Adrenal gland (tissue), 19 donors: ENCODE measurements at places on chromosomes 11 and 22. TPM values are rescaled to one million over a fixed set of nuclear protein-coding genes. Genes with fewer than 3 reads are reported as not detected.

The GUCY1A2 gene
- total RNA-seq, result 15.9 TPM

The OOSP2 gene
- total RNA-seq, result not detected

DNA sequence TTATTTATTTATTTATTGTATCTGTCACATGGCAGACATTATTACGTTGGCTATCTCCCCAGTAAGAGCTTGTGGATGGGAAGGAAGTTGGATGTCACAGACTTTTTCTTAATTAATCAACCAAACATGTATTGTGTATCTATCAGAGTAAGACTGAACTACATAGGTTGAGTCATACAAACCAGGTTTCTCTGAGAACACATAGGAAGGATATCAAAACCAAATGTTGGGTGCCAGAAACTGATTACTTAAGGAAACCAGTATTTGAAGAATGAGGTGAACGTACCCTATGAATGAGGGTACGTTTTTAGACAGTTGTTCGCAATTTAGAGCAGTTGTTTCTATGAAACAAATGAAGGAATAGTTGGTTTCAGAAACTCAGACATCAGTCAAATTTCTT is 136.4 kb downstream of the SLC17A6 start:
- no peak for DNase-seq
- no peak overlapping the region for H3K27ac ChIP-seq
- no peaks in the 10 kb centered on the region for H3K27me3 ChIP-seq
- H3K36me3 ChIP-seq, result no peaks in the 10 kb centered on the region
- H3K4me1 ChIP-seq, result no peaks in the 10 kb centered on the region

GRCh38 chr22:32607086-32607485 is 132.5 kb downstream of the FBXO7 start:
- no peaks in the 10 kb centered on the region for H3K27me3 ChIP-seq
- H3K4me3 ChIP-seq, result no peak overlapping the region
- no peak for DNase-seq
- no peaks in the 10 kb centered on the region for H3K36me3 ChIP-seq
- no peaks in the 10 kb centered on the region for H3K4me1 ChIP-seq
- no peak overlapping the region for H3K27ac ChIP-seq

GRCh38 chr11:9253086-9253485 is 12.1 kb downstream of the DENND5A start:
- no peaks in the 10 kb centered on the region for H3K27me3 ChIP-seq
- no peak overlapping the region for H3K4me3 ChIP-seq

DNA sequence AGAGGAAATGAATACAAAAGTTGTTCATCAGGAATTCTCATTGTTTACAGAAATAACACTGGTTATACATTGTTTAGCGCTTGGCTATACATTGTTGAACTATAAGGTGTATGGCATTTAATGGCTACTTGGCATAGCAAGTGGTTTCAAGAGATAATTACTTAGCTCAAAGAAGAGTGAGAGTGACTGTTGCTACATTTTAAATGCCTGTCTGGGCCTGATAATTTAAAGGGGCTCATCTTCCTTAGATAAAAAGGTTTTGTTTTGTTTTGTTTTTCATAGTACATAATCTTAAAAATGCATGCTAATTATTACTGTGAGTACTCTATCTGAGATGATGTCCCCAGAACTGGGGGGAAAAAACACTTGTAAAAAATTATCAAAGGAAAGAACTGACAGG is 1.5 kb upstream of the SMPD1 start:
- H3K4me3 ChIP-seq, result no peak overlapping the region
- no peak overlapping the region for H3K27ac ChIP-seq
- H3K4me1 ChIP-seq, result peaks cover 18% of the 10 kb centered on the region
- H3K36me3 ChIP-seq, result no peaks in the 10 kb centered on the region
- H3K27me3 ChIP-seq, result no peaks in the 10 kb centered on the region

DNA sequence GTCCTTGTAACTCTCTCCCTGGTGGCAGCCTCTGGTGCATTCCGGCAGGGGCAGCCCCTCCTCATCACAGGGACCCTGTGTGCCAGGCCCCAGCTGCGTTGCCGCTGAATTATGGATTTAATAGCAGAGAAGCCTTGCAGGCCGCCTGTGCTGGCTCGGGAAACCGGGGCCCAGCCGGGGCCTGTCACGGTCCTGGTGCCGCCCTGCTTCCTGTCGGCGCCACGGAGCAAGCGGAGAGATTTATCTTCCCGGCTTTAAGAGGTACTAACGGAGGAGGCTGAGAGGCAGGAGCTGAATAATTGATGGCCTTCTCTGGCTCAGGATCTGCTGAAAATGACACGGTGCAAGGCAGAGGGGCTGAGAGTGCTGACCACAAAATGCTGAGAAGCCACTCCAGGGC is 54.0 kb upstream of the CCDC188 start:
- DNase-seq, result no peak
- H3K4me1 ChIP-seq, result peaks cover 14% of the 10 kb centered on the region
- no peak overlapping the region for H3K27ac ChIP-seq
- H3K27me3 ChIP-seq, result no peaks in the 10 kb centered on the region
- H3K36me3 ChIP-seq, result no peaks in the 10 kb centered on the region

GRCh38 chr22:30251711-30252110 is 5.2 kb upstream of the LIF start:
- DNase-seq, result no peak
- no peaks in the 10 kb centered on the region for H3K36me3 ChIP-seq
- H3K4me3 ChIP-seq, result no peak overlapping the region
- no peaks in the 10 kb centered on the region for H3K27me3 ChIP-seq
